ENCODE measurements at places on chromosomes 11 and 22. TPM values are rescaled to one million over a fixed set of nuclear protein-coding genes. Genes with fewer than 3 reads are reported as not detected.

Gene SNX32
- not detected for total RNA-seq

Gene OR5B21
- not detected for total RNA-seq

Gene OR56A1
- not detected for total RNA-seq

Gene SMTNL1
- total RNA-seq: not detected

DNA sequence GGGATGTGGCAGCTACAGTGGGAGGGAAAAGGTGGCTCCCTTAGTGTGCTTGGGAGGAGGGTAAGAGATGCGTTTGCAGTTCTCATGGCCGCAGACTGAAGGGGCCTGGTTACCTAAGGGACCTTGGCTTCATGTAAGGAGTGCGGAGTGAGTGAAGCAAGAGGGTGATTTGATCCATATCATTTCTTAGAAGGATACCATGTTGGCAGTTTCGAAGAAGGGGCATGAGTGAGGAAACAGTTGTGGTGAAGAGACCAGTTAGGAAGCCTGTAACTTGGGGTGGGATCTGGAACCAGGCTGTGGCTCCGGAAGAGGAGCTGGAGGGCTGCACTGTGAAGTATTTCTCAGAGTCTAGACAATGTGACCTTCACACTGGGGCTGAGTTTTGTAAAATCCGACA, 45.0 kb downstream of the ST3GAL4 start:
- no peaks in the 10 kb centered on the region for H3K36me3 ChIP-seq
- H3K4me1 ChIP-seq: peaks cover 32% of the 10 kb centered on the region
- no peak overlapping the region for H3K27ac ChIP-seq
- no peak for DNase-seq
- H3K4me3 ChIP-seq: no peak overlapping the region

Gene PGGHG
- 57.5 TPM for total RNA-seq

DNA sequence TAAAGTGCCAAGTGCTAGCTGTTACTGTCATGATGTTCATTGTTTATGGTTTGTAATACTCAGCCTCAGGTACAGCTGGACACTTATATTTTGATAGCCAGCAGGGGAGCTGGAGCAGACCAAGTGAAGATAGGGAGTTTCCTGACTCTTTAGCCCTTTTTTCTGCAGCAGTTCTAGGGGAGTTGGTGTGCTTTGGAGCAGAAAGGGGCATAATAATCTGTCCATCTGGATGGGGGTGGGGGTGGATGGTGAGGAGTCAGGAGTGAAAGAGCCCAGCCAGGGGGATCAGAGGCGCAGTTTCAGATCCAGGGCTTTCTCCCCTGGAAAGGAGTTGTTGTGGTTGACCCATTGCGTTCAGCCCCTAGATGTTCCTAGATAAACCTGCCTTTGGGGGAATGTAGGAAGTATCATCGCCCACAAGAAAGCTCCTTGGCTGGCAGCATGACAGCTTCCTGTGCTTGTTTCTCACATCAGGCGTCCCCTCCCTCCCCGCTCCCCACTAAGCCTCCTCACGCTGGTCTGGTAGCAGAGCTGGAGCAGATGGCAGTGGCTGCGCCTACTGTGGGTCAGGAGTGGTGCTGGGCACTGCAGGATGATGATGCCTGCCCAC, 41.9 kb downstream of the MED15 start:
- peaks cover 35% of the 10 kb centered on the region for H3K36me3 ChIP-seq
- H3K27me3 ChIP-seq: no peaks in the 10 kb centered on the region
- no peaks in the 10 kb centered on the region for H3K4me1 ChIP-seq
- no peak for DNase-seq
- H3K4me3 ChIP-seq: no peak overlapping the region

Gene SH3BP1
- 48.4 TPM for total RNA-seq

DNA sequence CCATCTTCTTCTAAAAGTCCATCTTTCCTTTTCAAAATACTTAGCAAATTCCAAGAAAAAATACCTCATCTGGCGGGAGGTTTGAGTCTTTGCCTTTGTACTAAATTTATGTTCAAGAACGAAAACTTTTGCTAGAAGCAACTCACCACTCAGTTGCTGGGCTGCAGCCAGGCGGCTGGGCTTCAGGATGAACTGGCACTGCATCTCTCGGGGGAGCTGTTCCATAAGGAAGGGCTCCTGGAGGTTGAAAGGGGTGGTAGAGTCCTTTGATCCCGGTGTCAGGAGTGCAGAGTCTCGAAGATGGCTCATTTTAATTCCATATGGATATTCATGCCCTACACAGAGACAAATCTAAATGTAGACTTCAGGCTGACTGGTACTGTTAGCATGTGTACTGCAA, 105.8 kb downstream of the ARHGAP20 start:
- no peaks in the 10 kb centered on the region for H3K4me1 ChIP-seq
- H3K4me3 ChIP-seq: no peak overlapping the region
- H3K36me3 ChIP-seq: no peaks in the 10 kb centered on the region

- DNase-seq: no peak
- H3K27me3 ChIP-seq: no peaks in the 10 kb centered on the region
- H3K4me3 ChIP-seq: no peak overlapping the region
- H3K4me1 ChIP-seq: no peaks in the 10 kb centered on the region
Observed at GRCh38 chr11:26958005-26958701, 35.8 kb upstream of the FIBIN start.

GRCh38 chr11:46367244-46367915, 14.1 kb upstream of the MDK start:
- peaks cover 42% of the 10 kb centered on the region for H3K4me1 ChIP-seq
- no peak for DNase-seq
- H3K27ac ChIP-seq: no peak overlapping the region

Gene MYBPC3
- 0.25 TPM for total RNA-seq

GRCh38 chr22:45478108-45478771, 24.4 kb upstream of the FBLN1 start:
- no peaks in the 10 kb centered on the region for H3K27me3 ChIP-seq
- DNase-seq: no peak
- H3K36me3 ChIP-seq: no peaks in the 10 kb centered on the region
- H3K4me1 ChIP-seq: peaks cover 4% of the 10 kb centered on the region
- H3K27ac ChIP-seq: no peak overlapping the region

- H3K27me3 ChIP-seq: no peaks in the 10 kb centered on the region
- H3K4me1 ChIP-seq: no peaks in the 10 kb centered on the region
- H3K27ac ChIP-seq: no peak overlapping the region
- H3K4me3 ChIP-seq: no peak overlapping the region
- H3K36me3 ChIP-seq: no peaks in the 10 kb centered on the region
- DNase-seq: no peak
Observed at GRCh38 chr22:22667966-22668880, 23.8 kb downstream of the GGTLC2 start.

- H3K4me3 ChIP-seq: no peak overlapping the region
- DNase-seq: no peak
- no peaks in the 10 kb centered on the region for H3K4me1 ChIP-seq
Observed at GRCh38 chr22:22003233-22003632, 20.6 kb upstream of the TOP3B start.

DNA sequence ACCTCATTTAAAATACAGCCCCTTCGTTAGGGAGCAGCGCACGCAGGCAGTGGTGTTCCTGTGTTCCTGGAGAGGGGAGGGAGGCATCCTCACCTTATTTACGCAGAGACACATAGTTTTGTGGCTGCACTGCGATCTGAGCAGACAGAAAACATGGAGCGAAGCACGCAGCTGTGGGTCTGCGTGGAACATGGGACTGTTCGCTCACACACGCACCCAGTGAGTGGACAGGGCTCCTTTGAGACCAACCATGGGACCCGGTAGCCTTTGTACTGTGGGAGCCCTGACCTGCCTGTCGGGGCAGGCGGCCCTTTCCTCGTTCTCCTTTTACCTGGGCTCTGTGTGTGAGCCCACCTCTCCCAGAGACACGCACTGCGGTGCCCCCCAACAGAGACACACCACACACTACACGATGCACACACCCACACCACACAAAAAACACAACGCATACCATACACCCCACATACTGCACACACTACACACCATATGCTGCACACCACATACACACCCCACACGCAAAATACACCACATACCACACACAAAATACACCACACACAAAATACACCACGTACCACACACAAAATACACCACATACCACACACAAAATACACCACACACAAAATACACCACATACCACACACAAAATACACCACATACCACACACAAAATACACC, 1245.7 kb downstream of the BRD1 start:
- no peaks in the 10 kb centered on the region for H3K27me3 ChIP-seq
- H3K4me3 ChIP-seq: no peak overlapping the region
- no peaks in the 10 kb centered on the region for H3K36me3 ChIP-seq
- H3K4me1 ChIP-seq: no peaks in the 10 kb centered on the region

Gene MRGPRD
- not detected for total RNA-seq

Gene B4GALNT4
- total RNA-seq: 54.3 TPM

DNA sequence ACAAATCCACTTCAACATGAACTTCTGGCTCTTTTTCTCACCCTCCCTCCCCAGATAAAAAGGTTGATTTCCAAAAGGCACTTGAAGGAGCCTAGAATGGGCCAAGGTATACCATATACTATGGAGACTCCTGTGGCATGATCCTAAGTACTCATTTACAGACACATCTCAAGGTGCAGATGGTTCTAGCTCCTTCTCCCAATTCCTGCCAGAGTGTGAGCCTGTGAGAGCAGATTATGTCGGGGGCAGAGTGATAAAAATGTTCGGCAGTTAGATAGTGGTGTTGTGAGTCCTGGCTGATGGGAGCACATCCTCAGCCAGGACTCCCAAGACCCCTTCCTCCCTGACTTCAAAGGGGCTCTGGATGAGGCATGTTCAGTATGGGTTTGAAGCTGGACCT, 8.2 kb upstream of the SEC14L3 start:
- H3K4me1 ChIP-seq: no peaks in the 10 kb centered on the region
- no peak overlapping the region for H3K4me3 ChIP-seq
- no peak for DNase-seq
- no peaks in the 10 kb centered on the region for H3K36me3 ChIP-seq
- H3K27me3 ChIP-seq: no peaks in the 10 kb centered on the region
- H3K27ac ChIP-seq: no peak overlapping the region

Gene PDGFB
- 13.1 TPM for total RNA-seq

Gene FAM111B
- total RNA-seq: 10.7 TPM

DNA sequence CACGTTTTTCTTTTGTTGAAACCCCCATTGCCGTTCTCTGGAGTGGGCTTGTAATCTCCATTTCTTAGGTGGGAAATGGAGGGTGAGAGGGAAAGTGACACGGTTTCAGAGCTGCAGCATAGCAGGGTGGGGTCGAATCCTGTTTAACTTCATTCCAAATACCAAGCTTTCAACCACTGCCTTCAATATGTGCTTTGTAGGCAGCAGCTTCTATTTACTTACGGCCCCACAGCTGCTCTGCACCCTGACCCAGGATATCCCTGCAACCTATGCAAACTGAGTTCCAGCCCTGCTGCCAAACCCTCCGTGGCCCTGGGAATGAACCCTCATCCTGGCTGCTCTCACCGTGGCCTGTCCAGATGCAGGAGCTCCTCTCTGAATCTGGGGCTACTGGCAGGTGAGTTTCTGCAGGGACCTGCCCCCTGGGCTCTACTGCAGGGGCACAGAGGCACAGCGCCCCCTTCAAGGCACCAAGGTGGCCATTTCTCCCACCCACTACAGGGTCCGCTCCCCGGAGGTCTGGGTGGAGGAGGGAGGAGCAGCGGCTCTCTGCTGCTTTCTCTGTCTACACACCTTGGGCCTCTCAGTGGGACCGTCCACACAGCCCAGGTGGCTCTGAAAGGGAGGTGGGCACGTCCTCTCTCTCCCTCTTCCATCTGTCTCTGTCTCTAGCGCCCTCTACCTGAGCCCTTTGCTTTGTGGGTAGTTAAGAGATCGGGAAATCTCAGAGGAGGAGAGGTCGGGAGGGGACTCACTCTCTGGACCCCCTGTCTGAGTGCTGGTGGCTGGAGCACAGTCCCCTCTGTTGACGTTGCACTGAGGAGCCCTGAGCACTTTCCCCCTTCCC, 279.1 kb downstream of the BRD1 start:
- no peak for DNase-seq
- H3K27ac ChIP-seq: no peak overlapping the region
- no peak overlapping the region for H3K4me3 ChIP-seq
- H3K36me3 ChIP-seq: no peaks in the 10 kb centered on the region
- no peaks in the 10 kb centered on the region for H3K27me3 ChIP-seq

DNA sequence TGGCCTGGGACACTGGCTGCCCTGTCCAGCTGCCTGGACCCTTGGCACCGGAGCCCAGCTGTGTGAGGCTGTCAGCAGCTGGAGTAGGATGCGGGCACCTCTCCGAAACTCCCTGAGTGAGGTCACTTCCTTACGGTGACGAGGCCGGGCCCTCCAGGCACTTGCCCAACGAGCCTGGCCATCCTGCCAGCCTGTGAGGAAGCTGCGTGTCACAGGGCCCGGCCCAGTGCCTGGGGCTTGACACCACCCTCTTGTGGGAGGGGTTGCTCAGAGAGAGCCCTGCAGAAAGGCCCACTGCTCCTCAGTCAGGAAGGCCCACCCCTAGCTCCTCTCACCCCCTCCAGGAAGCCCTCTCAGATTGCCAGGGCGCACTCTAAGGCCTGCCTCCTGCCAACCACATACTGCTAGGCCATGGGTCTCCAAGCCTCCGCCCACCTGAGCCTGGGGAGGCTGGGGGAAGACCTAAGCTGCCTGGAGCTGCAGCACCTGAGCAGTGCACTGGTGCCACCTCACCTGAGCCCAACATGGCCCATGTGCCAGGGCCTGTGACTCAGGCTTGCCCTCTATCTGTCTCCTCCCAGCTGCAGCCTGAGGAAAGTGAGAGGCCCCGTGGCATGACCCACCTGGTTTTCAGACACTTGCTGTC, 4.3 kb upstream of the PHLDA2 start:
- peaks cover 49% of the 10 kb centered on the region for H3K4me1 ChIP-seq
- peak; percentile 89 for DNase-seq
- H3K4me3 ChIP-seq: peak overlapping the region; percentile 43

Gene OR52I1
- total RNA-seq: not detected

DNA sequence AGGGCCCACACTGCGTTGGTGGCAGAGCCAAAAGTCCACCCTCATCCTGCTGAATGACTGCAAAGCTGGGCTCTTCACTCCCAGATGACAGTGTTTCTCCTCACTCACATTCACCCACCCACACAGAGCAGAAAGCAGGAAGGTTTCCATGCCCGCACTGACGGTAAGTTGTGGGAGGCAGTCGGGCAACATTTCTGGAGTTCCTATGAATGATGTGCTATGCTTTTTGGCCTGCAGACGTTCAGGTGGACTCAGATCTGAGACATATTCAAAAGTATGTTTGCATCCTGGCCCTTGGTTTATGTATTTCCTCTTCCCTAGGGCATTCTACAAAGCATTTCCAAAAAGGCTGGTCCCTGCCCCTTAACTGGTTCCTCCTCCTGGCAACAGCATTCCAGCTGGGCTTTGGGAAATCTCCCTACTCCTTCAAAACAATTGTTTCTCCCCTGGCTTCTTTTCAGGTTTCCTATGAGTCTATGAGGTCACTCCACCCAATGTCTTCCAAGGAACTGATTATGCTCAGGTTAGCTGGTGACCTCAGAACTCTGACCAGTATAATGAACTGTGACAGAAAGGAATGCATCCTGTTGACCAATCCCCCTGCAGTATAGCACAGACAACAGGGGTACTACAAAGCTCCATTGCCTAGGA, 36.4 kb downstream of the PACSIN2 start:
- H3K27me3 ChIP-seq: no peaks in the 10 kb centered on the region
- H3K27ac ChIP-seq: no peak overlapping the region
- no peaks in the 10 kb centered on the region for H3K36me3 ChIP-seq
- no peak overlapping the region for H3K4me3 ChIP-seq
- DNase-seq: no peak

Data from HCT116 (cell line).